ENCODE measurements at places on chromosomes 4 and X. TPM values are rescaled to one million over a fixed set of nuclear protein-coding genes. Genes with fewer than 3 reads are reported as not detected.

DNA sequence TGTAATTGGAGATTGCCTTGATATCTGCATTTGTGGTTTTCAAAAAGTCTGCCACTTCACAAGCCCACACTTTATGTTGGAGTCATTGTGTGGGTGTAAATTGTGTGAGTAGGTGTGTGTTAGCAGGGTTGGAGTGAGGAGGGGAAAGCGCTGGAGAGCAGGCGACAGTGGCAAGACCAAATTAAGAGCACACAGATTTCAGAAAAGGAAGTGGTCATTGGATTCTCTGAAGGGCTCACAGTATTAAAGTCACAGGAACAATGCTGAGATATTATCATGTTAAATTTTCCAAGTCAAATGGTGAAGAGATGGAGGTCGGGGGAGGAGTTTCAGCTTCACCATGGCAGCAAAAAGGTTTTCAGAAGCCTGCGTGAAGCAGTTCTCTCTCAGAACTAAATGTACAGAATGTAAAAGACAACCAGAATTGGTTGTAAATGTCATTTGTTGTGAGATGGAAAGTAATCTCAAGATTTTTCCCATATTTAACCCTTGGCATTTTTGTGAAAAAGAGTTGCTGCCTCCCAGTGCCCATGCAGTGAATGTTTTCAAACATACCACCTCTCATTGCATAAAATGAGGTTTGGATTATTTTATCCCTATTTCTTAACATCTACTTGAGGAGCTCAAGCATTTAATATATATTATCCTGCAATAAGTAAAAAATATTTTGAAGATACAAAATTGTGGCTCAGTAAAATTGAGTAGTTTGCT is 265.9 kb downstream of the ZNF674 start:
- H3K27me3 ChIP-seq, result no peaks in the 10 kb centered on the region
- no peak overlapping the region for H3K27ac ChIP-seq
- no peak for DNase-seq
- H3K36me3 ChIP-seq, result no peaks in the 10 kb centered on the region
- H3K4me3 ChIP-seq, result no peak overlapping the region

The FDCSP gene
- not detected for total RNA-seq

GRCh38 chr4:48380583-48381167 is 39.3 kb downstream of the SLAIN2 start:
- no peaks in the 10 kb centered on the region for H3K4me1 ChIP-seq
- DNase-seq, result no peak
- H3K27me3 ChIP-seq, result no peaks in the 10 kb centered on the region
- H3K36me3 ChIP-seq, result peaks cover 17% of the 10 kb centered on the region

DNA sequence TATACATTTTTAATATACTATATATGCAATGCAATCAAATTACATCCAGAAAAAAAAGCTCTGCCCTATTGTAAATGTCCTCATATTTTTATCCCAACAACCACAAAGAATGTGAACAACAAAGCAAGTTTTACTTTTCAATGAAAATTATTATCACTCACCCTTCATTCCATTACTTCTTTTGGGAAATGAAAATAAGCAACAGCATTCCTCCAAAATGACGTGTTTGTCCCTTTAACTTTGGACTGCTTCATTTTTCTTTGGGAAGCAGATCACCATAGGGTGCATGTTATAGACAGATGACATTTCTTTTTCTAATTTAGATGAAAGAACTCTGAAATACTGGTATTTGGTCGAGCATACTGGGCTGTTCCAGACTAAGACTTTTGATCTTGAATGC is 667.1 kb upstream of the BOD1L1 start:
- H3K36me3 ChIP-seq, result no peaks in the 10 kb centered on the region
- no peaks in the 10 kb centered on the region for H3K4me1 ChIP-seq
- H3K27me3 ChIP-seq, result no peaks in the 10 kb centered on the region
- no peak overlapping the region for H3K27ac ChIP-seq
- H3K4me3 ChIP-seq, result no peak overlapping the region

GRCh38 chr4:138716559-138717335 is 298.8 kb upstream of the NOCT start:
- no peaks in the 10 kb centered on the region for H3K27me3 ChIP-seq
- H3K27ac ChIP-seq, result no peak overlapping the region
- DNase-seq, result no peak
- H3K36me3 ChIP-seq, result no peaks in the 10 kb centered on the region

The SH3TC1 gene
- 396 TPM for total RNA-seq
